ENCODE measurements at places on chromosomes 5 and 9. TPM values are rescaled to one million over a fixed set of nuclear protein-coding genes. Genes with fewer than 3 reads are reported as not detected.

- DNase-seq: no peak
Observed at GRCh38 chr9:75906531-75906930, 16.1 kb downstream of the PCSK5 start.

DNA sequence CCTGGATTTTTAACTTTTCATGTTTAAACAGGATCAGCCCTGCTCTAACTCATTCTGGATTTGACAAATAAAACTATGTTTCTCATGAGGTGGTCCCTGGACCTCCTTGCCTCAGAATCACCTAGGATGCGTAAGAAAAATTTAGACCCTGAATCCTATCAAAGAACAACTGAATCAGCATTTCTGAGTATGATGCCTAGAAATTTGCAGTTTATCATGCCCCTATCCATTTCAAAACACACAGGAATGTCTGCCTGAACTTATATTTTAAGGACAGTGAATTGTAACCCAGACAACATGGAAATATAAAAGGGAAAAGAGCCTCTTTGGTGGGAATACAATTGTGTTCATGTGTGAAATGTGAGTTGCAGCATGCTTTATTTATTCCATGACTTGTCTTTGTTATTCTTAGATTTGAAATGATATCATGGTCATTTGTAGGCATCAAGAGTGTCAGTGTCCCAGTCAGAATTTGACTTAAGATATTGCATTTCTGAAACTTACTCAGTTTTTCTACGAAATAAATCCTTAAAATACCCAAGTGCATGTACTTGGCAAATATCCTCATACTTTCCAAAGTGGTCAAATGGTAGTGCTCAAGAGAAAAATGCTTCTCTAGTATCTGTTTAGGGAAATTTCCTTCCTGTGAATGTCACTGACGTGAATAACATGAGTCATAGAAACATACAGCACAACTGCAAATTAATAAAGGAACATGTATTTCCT, 144.3 kb downstream of the GIN1 start:
- no peak for DNase-seq

- DNase-seq: no peak
Observed at GRCh38 chr5:54180630-54181031, 129.7 kb downstream of the ARL15 start.

The KCNT1 gene
- 0.27 TPM for total RNA-seq

The IFNA4 gene
- not detected for total RNA-seq

DNA sequence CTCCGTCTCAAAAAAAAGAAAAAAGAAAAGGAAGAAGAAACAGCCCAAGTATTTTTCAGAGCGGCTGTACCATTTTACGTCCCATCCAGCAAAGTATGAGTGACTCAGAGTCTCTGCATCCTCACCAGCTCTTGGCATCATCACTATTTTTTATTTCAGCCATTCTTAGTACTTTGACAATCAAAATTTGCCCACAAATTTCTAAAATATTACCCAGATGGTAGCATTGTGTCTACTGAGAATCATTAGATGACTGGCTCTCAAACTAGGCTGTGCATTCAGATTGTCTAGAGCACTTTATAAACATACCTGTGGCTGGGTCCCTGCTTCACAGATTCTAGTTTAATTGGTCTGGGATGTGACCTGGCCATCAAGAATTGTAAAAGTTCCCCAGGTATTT, 21.6 kb upstream of the MELK start:
- no peak for DNase-seq

- no peak for DNase-seq
Observed at GRCh38 chr5:6434731-6435130, 13.9 kb upstream of the UBE2QL1 start.

DNA sequence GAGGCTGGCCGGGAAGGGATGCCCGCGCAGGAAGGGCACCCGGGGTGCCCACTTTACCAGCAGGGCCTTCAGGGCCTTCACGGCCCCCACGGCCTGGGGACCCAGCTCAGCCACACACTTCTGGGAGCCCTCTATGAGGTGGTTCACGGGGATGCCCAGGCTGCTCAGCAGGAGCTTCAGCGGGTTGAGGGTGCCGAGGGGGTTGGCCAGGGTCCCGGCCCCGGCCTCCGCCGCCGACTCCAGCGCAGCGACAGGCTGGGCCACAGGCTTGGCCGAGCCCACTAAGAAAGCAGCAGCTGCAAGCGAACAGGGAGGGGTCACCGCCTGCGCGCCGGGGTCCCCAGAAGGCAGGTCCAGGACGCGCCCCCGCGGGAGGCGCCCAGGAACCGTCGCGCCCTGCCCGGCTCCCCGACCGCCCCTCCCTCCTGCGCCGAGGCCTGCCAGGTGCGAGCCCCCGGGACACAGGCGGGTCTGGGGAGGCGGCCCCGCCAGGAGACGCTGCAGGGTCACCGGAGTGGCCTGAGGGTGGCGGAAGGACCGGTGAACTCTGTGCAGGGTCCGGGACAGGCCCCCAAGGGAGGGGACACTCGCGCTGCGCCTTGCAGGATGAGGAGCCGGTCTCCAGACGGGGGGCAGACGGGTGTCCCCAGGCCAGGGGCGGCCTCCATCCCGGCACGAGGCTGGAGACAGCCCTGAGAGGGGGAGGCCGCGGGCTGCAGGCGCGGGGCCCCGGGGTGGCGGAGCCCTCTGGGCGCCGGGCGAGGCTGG, 572 bp downstream of the SCGB3A1 start:
- DNase-seq: no peak

- DNase-seq: no peak
Observed at GRCh38 chr5:176881816-176882566, 17.2 kb downstream of the HK3 start.

The SERF1A gene
- total RNA-seq: 17.6 TPM

- no peak for DNase-seq
Observed at GRCh38 chr5:78563621-78564020, 85.0 kb downstream of the LHFPL2 start.

The CER1 gene
- 1.9 TPM for total RNA-seq

DNA sequence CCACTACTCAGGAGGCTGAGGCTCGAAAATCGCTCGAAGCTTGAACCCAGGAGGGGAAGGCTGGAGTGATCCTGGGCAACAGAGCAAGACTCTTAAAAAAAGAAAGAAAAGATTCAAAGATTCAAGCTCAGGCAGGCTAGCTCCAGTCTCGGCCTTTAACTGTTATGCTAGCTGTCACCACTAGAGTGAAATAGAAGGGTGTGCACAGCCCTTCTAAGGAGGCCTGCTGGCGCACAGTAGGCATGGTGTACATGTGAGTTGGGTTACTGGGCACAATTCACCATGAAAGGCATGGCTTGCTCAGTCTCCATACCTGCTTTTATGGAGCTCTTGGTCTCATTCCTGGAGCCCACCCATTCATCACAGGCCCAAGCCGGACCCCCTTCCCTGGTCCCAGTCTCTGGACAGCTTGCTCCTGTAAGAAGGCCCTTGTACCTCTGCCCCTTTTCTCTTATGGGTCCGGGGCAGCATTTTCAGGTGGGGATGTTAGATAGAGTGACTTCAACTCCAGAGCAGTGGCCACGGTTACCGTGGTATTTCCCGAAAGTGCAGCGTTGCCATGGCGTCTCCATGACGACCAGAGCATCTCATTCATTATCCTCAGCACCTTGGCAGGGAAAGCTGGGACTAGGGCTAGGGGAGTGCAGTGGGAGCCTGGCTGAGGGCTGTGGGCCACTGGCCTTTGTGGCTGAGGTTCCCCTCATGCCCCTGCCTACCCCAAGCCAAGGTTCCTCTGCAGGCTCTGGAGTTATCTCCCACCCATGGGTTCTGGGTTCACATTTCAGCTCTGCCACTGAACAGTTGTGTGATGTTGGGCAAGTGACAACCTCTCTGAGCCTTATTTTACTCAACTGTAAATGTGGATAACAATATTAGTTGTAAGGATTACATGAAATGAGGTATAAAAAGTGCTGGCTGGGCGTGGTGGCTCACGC, 5.7 kb downstream of the NDST1 start:
- DNase-seq: no peak

GRCh38 chr9:119968836-119969707, 599.8 kb upstream of the BRINP1 start:
- peak; percentile 44 for DNase-seq

- DNase-seq: no peak
Observed at GRCh38 chr9:110198357-110198756, 9.6 kb downstream of the C9orf152 start.

- no peak for DNase-seq
Observed at GRCh38 chr5:159923008-159923407, 6.7 kb downstream of the ADRA1B start.

DNA sequence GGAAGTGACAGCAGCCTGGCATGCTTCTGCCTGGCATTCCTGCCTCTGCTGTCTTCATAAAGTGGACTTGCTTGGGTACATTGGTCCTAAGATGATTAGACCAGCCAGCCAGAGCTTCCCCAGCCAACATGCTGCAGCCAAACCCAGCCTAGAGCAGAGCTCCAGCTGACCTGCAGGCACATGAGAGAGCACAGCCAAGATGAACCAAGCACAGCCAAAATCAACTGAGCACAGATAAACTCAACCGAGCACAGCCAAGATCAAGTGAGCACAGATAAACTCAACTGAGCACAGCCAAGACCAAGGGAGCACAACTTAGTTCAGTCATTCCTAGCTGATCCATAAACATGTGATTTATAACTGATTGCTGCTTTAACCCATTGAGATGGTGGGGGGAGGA, 266.5 kb downstream of the MSX2 start:
- DNase-seq: no peak

GRCh38 chr5:95682891-95683290, at the start of gene SPATA9:
TSS of gene SPATA9 (minus strand) at chr5:95682991. CDS start at chr5:95682854, 137 bp downstream.
- DNase-seq: no peak

The GPR21 gene
- total RNA-seq: 2.5 TPM

- DNase-seq: no peak
Observed at GRCh38 chr5:24433555-24433954, 211.2 kb downstream of the CDH10 start.

DNA sequence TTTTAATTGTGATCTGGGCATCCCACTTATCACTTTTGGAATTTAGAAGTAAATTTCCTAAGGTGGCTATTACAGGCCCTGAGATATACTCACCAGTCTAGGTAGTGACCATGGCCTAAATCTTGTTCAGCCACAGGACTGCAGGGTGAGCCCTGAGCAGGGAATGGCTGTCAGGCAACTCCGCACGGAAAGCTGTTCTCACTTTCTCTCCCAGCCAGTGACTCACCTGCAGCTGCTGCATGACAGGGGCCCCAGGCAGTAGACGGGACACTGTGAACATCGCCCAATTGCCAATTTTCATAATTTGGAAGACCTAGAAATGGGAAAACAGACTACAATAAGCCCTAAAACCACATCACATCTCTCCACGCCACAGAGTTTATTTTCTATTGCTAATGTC, 69.6 kb upstream of the TAF1L start:
- no peak for DNase-seq

DNA sequence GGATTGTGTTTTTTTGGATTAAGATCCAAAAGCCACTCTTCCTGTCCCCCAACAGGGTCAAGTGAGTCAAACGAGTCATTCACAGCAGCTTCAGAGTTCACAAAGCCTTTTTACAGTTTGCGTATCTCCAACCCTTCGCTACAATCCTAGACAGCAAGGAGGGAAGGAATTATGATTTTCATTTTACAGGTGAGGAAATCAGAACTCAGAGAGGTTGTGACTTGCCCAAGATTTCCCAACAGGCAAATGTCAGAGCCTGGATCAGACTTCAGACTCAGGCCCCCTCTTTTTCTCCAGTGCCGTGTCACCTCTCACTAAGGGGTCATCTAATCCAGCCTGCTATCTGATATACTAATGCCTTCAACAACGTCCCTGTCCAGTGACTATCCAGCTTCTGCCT, 72.1 kb upstream of the XPA start:
- DNase-seq: no peak

Data from Peyer's patch (tissue), 4 donors.